ENCODE measurements at places on chromosomes 5 and 9. TPM values are rescaled to one million over a fixed set of nuclear protein-coding genes. Genes with fewer than 3 reads are reported as not detected.

- H3K27ac ChIP-seq: no peak overlapping the region
- H3K36me3 ChIP-seq: no peaks in the 10 kb centered on the region
- H3K4me1 ChIP-seq: no peaks in the 10 kb centered on the region
- DNase-seq: no peak
- no peak overlapping the region for H3K4me3 ChIP-seq
- peaks cover 7% of the 10 kb centered on the region for H3K27me3 ChIP-seq
Observed at GRCh38 chr5:128258372-128258771, 174.8 kb downstream of the SLC12A2 start.

GRCh38 chr5:178304016-178304415, 71.4 kb upstream of the PHYKPL start:
- H3K27me3 ChIP-seq: peaks cover 12% of the 10 kb centered on the region
- H3K27ac ChIP-seq: no peak overlapping the region
- H3K4me1 ChIP-seq: no peaks in the 10 kb centered on the region
- no peaks in the 10 kb centered on the region for H3K36me3 ChIP-seq
- no peak for DNase-seq
- H3K4me3 ChIP-seq: no peak overlapping the region

- H3K27ac ChIP-seq: no peak overlapping the region
- no peaks in the 10 kb centered on the region for H3K36me3 ChIP-seq
- no peak overlapping the region for H3K4me3 ChIP-seq
- H3K4me1 ChIP-seq: no peaks in the 10 kb centered on the region
- peaks cover 8% of the 10 kb centered on the region for H3K27me3 ChIP-seq
Observed at GRCh38 chr9:1272488-1272887, 222.3 kb downstream of the DMRT2 start.

GRCh38 chr9:135255841-135256580, 168.5 kb downstream of the OLFM1 start:
- H3K27ac ChIP-seq: no peak overlapping the region
- H3K27me3 ChIP-seq: peaks cover 10% of the 10 kb centered on the region
- H3K36me3 ChIP-seq: no peaks in the 10 kb centered on the region
- no peak for DNase-seq
- H3K4me1 ChIP-seq: no peaks in the 10 kb centered on the region

GRCh38 chr9:31275419-31275818, 1109.0 kb upstream of the ACO1 start:
- peaks cover 24% of the 10 kb centered on the region for H3K4me1 ChIP-seq
- H3K36me3 ChIP-seq: no peaks in the 10 kb centered on the region
- no peak overlapping the region for H3K4me3 ChIP-seq
- H3K27me3 ChIP-seq: no peaks in the 10 kb centered on the region
- no peak overlapping the region for H3K27ac ChIP-seq
- DNase-seq: no peak

GRCh38 chr5:139468421-139468931, 2.3 kb upstream of the SMIM33 start:
- peaks cover 48% of the 10 kb centered on the region for H3K4me1 ChIP-seq
- H3K27me3 ChIP-seq: no peaks in the 10 kb centered on the region
- peak; percentile 53 for DNase-seq
- H3K36me3 ChIP-seq: no peaks in the 10 kb centered on the region
- H3K4me3 ChIP-seq: no peak overlapping the region

- no peak for DNase-seq
- peaks cover 8% of the 10 kb centered on the region for H3K27me3 ChIP-seq
- no peak overlapping the region for H3K27ac ChIP-seq
- no peaks in the 10 kb centered on the region for H3K36me3 ChIP-seq
Observed at GRCh38 chr5:74539986-74540385, 100.5 kb downstream of the ENC1 start.

IL4 gene
- total RNA-seq: 0.77 TPM

RGP1 gene
- 14.0 TPM for total RNA-seq

Measured in activated CD4-positive, alpha-beta T cell treated with anti-CD3 and anti-CD28 coated beads for 36 hours (primary cell).